ENCODE measurements at places on chromosomes 16 and 17.

DNA sequence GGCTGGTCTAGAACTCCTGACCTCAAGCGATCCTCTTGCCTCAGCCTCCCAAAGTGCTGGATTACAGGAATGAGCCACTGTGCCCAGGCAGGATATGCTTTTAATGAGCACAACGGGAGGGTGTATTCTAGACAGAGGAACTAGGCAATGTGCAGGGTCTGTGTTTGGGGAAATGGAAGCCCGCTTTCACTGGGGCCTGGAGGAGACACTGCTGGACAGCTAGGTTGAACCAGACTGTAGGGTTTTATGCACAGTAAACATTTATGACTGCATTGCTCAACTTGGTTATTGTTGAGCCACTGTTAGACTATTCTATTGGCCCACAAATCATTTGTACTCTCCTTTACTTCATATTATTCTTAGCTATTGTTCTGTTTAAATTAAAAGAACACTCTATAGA is 10.2 kb upstream of the SIAH1 start:
- no peak for DNase-seq

DNA sequence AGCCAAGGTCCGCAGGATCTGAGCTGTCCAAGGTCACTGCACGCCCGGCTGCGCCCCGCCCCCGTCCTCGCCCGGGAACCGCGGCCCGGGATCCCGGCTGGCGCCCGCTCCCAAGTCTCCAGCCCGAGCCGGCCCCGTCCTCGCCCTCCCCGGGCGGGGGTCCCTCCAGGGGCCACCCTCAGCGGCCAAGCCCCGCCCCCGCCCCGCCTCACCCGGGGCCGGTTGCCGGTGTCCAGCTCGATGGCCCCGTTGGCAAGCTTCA is 216 bp downstream of the VPS9D1 start:
- no peak for DNase-seq

DNA sequence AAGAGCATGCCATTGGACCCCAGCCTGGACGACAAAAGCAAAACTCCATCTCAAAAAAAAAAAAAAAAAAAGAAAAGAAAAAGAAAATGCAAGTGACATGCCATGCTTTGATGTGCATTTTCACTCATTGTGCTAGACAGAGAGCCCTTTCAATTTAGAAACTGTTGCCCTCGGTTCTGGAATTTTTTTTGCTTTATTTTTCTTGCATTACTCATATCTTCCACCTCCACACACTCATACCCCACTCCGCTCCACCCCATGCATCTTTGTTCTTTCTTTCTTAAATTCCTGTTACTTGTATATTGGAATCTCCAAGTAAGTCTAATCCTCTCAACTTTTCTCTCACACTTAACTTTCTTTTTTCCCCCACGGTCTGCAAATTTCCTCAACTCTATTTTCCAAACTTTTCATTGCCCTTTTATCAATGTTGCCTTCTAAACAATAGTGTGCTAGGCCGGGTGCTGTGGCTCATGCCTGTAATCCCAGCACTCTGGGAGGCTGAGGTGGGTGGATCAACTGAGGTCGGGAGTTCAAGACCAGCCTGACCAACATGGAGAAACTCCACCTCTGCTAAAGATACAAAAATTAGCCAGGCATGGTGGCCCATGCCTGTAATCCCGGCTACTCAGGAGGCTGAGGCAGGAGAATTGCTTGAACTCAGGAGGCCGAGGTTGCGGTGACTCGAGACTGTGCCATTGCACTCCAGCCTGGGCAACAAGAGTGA is 16.8 kb upstream of the SUZ12 start:
- DNase-seq: no peak

DNA sequence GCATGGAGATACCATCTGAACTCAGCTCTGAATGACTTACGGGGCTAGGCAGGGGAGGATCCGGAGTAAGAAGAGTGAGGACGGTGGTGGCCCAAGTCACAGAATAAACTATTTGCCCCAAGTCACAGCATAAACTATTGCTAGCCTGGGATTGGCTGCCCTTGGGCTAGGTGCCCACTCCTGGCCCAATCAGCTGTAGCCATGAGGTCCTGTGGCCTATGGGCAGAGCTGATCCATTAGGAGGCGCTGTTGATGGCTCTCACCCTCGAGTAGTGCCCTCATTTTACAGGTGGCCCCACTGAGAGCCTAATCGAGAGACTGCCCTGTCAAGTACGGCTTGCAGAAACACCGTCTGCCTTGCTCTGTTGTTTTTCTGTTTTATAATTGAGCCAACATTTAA is 62.3 kb upstream of the ZNF423 start:
- DNase-seq: no peak

DNA sequence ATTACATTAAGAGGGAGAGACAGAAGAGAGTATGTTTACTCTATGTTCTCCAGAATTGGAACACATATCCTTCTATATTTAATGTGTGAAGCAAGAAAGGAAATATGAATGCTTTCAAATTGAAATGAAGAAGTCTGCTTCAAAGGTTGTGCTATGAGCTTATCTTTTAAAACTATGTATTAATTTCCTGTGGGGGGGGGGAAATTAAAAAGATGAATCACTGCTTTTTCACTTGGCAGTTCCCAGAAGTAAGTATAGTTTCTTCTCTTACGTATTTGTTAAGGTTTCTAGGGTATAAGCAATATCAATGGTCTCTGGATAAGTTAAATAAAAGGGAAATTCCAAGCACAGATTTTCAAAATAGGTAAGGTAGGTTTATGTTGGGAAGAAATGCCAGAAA is 7.0 kb downstream of the TERF2 start:
- DNase-seq: no peak

DNA sequence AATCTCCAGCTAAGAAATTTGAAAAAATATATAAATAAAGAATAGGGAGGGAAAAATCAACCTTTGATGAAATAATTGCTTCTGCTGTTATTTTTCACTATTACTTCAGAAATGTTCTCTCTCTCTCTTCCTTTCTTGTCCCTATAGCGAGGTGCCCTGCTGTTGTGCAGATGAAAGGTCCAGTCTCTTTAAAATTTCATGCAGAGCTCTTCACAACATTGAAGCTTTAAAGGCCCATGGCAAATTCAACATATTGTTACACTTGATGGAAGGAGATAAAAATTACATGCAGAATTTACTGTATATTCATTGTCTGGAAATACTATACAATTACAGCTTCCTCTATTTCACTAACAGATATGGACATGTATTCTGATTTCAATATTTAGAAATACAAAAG is 86.4 kb upstream of the PSMD7 start:
- no peak for DNase-seq

GRCh38 chr16:50270510-50271147 is 4.3 kb downstream of the ADCY7 start:
- no peak for DNase-seq

GRCh38 chr17:77590951-77591735 is 367.4 kb upstream of the TNRC6C start:
- no peak for DNase-seq

DNA sequence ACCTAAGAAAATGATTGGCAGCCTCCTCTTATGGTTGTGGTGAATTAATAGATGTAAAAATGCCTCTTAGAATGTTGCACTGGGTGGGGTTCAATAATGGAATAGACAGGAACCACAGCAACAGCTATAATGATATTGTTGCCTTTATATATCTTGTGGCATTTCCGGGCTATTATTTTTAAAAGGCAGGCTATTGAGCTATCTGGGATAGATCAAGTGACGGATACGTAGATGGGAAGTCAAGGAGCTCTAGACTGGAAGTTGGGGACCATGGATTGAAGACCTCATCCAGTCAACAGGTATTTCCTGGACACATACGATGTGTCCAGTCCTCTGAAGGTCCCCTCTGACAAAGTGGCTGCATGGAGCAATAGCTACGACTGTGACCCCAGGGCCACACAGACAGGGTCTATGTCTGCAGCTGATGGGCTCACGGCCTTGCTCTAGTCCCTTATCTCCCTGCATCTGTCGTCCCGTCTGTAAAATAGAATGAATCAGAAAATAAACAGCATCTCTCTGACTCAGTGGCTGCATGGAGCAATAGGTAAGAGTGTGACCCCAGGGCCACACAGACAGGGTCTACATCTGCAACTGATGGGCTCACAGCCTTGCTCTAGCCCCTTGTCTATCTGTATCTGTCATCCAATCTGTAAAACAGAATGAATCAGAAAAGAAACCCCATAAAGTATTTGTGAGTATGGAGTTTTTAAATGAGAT is 117.7 kb upstream of the FOXF1 start:
- no peak for DNase-seq

- no peak for DNase-seq
Observed at GRCh38 chr17:50945779-50946222, 79.6 kb upstream of the TOB1 start.

- no peak for DNase-seq
Observed at GRCh38 chr17:10737168-10737622, 7.4 kb upstream of the TMEM220 start.

Data from stimulated activated CD8-positive, alpha-beta memory T cell treated with anti-CD3 and anti-CD28 coated beads, Interleukin-2, amount 100 ng/mL, for 1 hour (primary cell).